Hematopoietic multipotent progenitor cell treated with erythropoietin and hydrocortisone succinate and interleukin-3 and kit ligand, for 15 days (in vitro differentiated cells): ENCODE measurements at places on chromosomes 4 and X.

GRCh38 chr4:76277667-76278066 lies 26.1 kb downstream of the FAM47E start:
- no peak for DNase-seq

DNA sequence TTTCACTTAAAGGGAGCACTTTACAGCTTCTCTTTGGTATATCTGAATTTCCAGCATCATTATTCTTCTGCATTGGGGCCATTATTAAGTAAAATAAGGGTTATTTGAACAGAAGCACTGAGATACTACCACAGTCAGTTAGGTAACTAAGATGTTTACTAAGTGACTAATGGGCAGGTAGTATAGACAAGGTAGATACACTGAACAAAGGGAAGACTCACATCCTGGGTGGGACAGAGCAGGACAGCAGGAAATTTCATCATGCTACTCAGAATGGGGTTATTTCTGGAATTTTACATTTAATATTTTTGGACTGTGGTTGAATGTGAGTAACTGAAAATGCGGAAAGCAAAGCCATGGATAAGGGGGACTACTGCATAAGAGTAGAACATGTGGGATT lies 316.0 kb downstream of the CCSER1 start:
- no peak for DNase-seq

GRCh38 chr4:168220893-168221292 lies 97.7 kb downstream of the DDX60 start:
- no peak for DNase-seq

DNA sequence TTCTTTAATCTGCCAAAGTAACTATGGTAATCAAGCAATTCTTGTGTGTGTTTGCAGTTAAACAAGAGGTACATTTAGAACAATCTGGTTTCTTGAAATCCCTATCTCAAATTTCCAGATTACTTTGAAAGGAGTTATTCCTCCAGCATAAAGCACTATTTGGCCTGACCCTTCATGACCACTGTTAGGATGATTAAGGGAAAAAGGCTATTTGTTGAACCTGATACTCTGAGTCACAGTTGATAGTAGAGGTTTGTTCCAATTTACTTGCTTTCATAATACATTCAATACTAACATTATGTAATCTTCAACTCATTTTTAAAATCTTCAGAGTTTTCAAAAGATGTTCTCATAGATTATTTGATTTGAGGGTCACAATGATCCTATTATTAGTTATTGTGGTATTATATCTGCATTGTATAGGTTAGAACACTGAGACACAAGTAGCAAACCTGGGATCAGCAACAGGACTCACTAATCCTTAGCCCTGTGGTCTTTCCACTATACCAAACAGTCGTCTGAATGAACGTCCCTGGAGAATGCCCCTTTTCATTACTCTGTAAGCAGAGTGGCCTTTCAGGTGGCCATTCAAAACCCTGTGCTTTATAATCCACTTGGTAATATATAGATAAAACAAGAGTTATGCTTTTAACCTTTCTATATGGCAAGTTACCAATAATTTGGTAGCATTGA lies 8.1 kb upstream of the NDST4 start:
- DNase-seq: no peak

- DNase-seq: no peak
Measured at GRCh38 chr4:36343501-36344175, 62.2 kb downstream of the DTHD1 start.

DNA sequence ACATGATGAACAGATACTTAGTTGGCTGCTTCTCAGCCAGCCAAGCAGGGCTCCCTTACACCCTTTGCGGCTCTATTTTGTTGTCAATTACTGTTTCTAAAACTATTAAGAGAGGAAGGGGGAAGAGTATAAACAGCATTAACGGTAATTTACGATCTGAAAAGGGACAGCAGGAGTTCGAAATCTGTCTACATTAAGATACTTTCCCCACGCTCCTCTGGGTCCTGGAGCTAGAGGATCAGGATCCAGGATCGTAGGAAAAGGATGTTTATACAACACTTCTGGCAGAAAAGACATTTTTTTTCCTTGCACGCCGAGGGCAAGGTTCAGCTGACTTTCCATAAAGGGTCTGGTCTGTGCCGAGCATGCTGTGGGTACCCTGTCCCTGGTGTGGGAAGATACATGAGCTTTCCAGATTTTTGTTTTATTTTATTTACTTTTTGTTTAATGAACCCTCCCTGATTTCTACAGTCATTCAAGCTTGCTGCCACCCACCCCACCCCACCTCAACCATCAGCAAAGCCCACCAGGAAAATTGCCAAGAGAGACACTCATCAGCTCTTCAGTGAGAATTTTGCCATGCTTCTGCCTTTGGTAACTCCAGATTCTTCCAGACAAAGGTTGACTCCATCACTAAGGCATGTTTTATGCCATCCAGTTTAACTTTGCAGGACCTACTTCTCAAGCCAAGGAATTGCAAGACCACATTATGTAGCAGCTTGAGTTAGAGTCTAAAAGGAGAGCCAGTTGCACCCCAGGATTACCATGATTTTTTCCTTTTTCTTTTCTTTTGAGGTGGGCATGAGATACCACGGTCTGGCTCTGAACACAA lies 188.1 kb downstream of the QDPR start:
- no peak for DNase-seq
